Hypothalamus (tissue), 51 donors: ENCODE measurements at places on chromosomes 7 and 10.

DNA sequence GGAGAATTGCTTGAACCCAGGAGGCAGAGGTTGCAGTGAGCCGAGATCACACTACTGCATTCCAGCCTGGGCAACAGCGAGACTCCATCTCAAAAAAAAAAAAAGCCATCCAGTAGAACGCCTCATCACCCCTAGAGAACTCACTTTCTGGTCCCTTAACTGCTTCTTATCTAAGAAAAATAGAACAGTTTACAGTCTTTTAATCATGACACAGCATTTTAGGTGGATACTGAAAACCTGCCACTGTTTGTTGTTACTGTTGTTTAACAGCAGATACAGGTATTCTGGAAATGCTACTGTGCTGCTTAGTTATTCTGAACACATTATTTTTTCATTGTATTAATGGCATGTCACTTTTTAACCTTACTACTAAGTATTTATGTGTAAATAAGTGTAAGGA is 624.3 kb upstream of the GHITM start:
- no peak for DNase-seq

DNA sequence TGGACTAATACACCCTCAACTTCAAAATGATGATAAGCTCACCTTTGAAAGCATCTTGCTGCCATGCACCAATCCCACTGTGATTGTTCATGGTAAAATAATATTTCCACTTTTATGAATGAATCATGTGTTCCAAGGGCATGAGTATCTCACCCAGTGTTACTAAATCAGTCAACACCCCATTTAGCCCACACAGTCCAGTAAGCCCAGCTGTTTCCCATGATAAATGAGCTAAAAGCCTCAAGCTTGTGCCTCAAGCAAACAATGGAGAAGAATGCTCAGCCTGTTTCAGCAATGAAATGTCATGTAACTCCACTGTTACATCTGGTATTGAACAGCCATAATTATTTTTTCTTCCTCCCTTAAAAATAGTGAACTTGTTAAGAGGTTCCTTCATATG is 442.5 kb downstream of the XPNPEP1 start:
- DNase-seq = no peak

GRCh38 chr7:36526863-36527548 is 137.3 kb downstream of the ANLN start:
- DNase-seq = no peak

- no peak for DNase-seq
Observed at GRCh38 chr10:20863008-20863407, 34.1 kb downstream of the NEBL start.

GRCh38 chr7:121083790-121084251 is 95.3 kb downstream of the CPED1 start:
- DNase-seq = no peak

- no peak for DNase-seq
Observed at GRCh38 chr10:13759168-13759567, 172.4 kb downstream of the PRPF18 start.

DNA sequence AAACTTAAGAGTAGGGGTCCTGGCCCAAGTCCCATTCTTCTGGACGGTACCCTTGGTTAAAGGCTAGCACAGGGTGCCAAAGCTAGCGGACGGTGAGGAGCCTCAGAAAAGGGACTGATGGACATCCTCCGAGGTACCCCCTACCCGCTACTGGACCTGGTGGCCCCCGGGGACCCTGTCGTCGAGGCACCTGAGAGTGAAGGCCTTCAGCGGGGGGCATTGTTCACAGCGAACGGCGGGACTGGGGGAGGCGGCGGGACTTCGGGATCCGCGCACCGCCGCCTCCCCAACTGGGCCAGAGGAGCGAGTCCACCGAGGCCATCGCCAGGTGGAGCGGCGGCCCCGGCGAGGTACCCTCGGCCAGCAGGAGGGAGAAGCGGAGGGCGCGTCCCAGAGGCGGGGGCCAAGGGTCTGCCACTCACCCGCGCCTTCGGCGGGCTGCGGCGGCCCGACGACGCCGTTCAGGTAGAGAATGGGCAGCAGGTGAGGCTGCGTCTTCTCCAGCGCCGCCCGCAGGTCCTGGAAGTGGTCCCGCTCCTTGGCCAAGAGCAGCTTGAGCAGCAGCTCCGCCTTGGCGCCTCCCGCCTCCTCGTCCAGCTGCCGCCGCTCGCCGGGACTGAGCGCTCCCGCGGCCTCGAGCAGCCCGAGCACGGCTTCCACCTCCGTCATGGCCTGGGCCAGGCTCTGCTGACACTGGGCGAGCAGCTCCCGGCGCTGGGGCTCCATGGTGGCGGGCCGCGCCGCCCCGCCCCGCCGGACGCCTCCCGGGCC is 575 bp downstream of the DLG5 start:
- no peak for DNase-seq

DNA sequence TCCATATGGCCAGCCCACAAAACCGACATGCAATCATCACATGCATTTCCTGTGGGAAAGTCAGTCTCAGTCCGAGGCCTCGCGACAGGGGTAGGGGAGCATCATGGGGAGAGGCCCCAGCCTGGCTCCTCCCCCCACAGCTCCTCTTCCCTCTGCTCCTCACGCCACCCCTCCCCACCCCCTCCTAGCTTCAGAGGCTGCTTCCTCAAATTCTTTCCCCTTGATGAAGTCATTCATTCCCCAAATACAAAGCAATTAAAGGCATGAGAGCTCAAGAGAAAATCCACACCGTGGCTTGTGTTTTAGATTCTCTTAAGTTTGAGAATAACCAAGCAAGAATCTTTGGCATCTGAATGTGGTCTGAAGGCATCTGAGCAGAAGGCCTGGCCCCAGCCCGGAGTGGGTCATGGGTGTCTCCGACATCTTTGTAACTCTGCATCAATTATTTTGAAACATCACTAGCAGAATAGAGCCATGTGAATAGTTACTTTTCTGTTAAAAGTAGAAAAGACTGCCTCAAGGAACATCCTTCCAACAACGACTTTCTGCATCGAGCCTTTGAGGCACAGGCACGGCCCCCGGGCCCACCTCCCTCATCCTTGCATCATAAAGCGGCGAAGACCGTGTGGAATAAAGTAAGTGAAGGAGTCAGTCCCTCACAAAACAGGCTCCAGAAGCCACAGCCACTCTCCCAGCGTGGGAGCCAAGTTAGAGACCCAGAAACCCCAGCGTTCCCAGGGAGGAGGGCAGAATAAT is 90.9 kb downstream of the DIP2C start:
- DNase-seq = no peak

DNA sequence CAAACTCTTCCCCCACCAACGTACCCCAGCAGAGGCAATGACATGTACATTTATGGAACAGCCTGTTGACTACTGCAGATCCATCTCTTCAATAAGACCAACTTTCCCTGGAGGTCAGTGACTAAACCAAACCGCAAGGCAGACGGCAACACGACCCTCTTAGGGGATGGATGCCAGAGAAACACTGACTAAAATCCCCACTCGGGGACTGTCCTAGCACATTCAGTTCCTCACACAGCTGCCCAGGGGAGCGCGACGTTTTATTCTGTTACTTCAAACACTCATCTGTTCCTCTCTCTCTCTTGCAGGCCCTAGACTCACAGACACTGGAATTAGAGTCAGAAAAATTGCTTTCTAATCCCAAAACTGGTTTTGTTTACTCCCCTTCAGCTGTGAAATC is 146.5 kb upstream of the PRSS1 start:
- no peak for DNase-seq

- DNase-seq = no peak
Observed at GRCh38 chr7:155524018-155524556, 22.3 kb downstream of the CNPY1 start.

GRCh38 chr10:17033529-17034260 is 95.9 kb downstream of the CUBN start:
- DNase-seq = no peak

GRCh38 chr10:99782447-99783286 is at the start of gene ABCC2:
TSS of gene ABCC2 (plus strand) at chr10:99782640. CDS start at chr10:99782845, 205 bp downstream.
- DNase-seq = no peak

DNA sequence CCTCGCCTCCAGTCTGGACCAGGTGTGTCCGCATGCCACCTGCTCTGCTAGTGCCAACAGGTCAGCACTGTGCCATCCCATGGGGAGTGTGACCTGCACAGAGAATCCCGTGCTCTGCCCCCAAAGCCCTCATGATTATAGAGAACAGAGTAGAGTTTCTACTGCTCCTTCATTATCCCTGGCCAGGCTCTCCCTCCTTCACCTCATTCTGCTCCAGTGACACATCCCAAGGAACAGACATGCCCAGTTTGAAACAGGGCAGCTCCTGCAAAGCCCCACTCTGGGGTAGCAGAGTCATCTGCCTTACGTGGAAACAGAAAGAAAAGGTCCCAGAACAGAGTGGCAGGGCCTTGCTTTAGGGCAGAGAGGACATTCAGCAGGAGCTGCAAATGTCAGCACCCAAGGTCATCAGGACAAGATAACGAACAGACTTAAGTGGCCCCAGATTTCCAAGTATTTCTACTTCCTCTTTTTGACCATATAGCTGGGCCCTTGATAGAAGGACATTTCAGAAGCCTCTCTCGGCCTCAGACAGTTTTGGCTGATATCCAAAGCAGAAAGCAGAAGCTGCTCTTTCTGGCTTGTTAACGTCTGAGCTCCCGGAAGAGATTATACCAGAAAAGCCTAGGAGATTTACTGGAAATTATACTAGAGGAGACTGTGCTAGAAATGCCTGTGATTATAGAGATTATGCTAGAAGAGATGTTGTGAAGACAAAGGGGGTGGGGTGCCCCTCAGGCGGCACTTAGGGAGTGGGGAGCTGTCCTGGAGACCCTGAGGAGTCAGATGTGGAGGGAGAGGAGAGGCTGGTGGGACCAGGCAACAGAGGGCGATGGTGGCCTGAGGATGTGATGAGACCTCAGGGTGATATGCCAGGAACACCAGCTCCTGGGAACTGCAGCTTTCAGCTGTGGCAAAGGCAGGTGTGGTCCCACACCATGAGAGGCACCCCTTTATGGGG is 12.6 kb downstream of the TMEM176B start:
- no peak for DNase-seq

- no peak for DNase-seq
Observed at GRCh38 chr10:107434854-107435253, 270.3 kb upstream of the SORCS1 start.

DNA sequence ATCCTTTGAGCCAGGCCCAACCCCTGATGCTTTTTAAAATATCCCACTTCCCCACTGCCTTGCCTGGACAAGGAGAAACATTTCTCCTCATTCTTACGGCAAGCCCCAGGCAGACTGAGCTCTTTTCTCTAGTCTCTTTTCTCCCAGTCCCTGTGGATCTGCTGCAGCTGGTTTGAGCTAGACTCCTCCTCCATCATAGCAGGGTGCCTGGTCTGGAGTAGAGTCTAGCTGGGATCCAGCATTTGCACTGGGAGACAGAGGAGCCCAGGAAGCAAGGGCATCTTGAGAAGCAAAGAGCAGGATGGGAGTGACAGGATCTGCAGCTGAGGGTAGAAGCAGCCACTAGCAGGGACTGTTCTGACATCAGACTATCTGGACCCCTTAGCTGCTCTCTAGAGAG is 562.3 kb upstream of the COBL start:
- no peak for DNase-seq

DNA sequence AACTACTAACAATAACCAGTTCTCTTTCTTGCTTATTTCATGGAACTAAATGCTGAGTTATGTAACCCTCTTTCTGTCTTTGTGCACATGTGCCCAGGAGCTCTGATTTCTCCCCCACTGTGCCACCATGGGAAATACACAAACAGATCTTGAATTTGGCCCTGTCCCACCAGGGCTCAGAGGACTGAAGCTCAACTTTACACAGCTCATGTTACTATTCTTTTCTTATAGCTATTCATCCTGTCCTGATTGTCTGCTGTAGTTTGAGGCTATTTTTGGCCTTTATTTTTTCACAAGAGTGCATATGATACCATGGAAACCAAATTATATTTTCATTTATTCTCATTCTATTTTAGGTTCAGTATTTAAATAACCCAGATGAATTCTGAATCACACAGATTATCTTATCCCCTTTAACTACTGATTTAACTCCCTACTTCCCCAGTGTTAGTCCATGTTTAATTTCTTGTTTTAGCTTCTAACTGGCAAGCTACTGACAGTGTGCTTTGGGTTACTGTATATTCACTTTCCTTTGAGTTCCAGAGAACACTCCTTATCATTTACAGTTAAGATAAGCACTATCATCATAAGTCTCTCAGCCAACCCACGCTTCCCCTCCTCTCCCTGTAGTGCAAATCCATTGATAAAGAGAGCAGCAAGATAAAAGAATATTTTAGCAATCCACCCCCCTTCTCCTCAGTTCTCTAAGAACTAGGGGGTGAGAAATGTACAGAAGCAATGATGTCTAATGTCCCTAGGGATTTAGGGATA is 71.8 kb upstream of the GSDME start:
- DNase-seq = no peak

- DNase-seq = no peak
Observed at GRCh38 chr10:20007426-20007825, 191.2 kb downstream of the PLXDC2 start.

- no peak for DNase-seq
Observed at GRCh38 chr7:33591490-33591889, 313.8 kb upstream of the BMPER start.

DNA sequence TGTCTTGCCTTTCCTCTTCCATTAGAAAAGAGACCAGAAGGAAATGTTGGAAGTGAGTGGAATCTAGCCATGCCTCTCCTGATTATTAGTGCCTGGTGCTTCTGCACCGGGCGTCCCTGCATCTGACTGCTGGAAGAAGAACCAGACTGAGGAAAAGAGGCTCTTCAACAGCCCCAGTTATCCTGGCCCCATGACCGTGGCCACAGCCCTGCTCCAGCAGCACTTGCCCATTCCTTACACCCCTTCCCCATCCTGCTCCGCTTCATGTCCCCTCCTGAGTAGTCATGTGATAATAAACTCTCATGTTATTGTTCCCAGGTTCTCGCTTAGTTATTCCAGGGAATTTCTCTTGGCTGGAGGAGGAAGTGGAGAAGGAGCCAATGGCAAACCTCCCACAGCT is 4.2 kb downstream of the TMEM176A start:
- no peak for DNase-seq

DNA sequence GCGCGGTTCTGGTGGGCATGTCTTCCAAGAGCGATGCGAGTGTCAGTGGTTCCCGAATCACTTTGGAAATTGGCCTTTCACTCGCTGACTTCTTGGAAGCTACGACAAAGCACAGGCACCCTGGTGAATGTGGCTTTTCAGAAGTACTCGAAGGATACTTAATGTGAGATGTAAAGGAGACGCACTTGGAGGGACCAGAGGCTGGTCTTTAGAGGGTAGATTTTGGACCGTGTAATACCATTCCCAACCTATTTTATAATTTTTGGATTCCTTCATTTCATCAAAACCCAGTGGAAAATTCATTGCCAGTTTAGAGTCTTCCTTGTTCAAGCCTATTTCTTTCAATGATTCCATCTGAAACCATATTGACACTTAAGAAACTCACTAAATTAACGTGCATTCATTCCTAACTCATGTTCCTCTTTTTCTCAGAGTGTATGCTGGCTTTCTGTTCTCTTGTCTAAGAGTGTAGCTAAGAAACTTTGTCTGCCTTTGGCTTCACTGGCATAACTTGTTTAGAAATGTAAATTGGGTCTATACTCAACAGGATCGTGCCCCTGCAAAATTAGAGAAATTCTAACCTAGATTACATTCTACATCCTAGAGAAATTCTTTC is 645 bp upstream of the COPG2 start:
- no peak for DNase-seq

DNA sequence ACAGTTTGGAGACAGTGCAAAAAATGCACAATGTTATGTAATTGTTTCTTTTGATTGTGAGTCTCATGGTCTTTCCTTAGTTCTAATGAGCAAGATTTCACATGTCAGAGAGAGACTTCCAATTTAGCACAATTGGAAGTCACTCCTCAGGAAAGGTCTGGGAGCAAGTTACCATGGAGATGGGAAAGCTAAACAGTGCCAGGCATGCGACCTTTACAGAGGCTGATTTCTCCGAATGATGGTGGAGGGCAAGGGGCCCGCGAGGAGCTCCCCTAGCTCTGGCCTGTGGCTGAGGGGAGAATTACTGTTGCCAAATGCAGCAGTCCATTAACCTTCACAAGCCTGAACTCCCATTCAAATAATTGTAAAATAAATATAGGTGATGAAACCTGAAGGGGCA is 59.3 kb downstream of the CDCA7L start:
- no peak for DNase-seq
